ENCODE measurements at places on chromosomes 2 and 18.

- no peak for DNase-seq
These were observed 35.8 kb downstream of the SKOR2 start for GRCh38 chr18:47215554-47216138.

DNA sequence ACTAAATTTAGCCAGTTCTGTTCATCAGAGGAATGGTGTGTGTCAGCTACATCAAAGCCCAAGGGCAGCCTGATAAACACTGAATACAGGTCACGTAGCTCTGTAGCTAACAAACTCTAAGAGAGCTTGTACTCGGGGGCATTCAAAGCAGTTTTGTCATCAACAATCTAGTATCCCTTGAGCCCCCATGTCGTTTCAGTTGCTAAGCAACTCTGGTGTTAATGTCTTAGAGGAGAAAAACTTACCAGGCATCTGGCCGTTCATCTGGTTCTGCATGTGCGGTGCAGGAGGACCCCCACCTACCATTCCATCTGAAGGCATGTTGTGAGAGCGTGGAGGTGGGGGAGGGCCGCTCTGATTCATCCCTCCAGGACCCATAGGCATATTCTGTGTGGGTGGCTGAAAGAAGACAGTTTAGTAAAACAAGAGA, 33.1 kb downstream of the SS18 start:
- no peak for DNase-seq

DNA sequence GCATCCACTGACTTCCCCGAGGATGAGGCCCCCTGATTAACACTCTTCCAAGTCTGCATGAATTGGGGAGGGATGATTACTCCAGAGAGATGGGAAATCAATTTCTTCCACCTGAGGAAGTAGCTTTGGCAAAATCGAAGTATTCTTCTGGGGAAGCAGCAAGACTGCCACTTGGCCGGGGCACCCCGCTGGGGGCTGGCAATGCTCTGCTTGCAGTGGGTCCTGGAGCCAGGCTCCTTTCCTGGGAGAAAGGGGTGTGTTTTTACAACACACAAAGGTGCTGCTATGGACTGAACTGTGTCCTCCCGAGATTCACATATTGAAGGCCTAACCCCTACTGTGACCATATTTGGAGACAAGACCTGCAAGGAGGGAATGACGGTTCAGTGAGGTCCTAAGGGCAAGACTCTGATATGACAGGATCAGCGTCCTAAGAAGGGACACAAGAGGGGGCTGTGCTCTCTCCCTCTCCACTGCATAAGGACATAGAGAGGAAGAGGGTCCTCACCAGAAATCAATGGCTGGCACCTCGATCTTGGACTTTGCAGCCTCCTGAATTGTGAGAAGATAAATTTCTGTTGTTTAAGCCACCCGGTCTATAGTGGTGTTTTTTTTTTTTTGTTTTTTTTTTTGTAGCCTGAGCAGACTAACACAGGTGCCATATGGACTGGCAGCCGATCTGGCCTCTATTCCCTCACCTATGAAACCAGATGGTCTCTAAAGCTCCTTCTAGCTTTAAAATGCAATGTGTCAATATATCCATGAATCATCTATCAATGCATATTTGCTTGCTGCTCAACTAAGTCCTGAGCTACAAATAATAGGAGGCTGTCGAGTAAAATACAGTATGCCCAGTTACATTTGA, 3.6 kb upstream of the SMARCAL1 start:
- no peak for DNase-seq

DNA sequence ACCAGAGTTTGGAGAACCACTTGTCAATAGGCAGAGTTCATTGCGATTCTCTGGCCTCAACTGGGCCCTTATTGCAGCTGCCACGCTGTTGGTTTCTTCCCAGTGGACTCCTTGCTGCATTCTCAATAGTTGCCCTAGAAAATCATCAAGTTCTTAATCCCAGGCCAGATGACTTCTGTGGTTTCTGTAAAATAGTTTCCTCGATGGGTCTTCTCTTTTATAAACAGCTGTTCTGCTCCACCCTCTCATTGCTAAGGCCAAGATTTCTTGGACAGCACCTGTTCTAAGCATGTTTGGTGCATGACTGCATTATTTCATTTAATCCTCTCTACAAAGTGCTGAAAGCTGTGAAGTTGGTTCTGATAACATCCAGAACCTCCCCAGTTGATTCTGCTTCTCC, 131.0 kb downstream of the BCL2L11 start:
- no peak for DNase-seq

DNA sequence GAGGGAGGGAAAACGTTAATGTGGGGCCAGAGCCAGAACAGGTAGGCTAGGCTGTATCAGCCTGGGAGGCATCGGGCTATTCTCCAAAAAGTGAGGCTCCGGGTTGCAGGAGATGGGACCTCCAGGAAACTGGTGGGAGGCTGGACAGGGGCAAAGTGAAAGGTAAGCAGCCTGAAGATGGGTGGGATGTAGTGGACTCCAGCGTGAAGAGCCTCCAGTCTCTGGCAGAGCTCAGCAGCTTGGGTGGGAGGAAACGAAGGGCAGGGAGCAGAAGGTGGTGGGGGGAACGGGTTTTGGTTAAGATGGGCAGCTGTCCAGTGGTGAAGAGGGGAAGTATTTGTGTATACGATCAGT, 3.1 kb upstream of the EMX1 start:
- DNase-seq: no peak

- no peak for DNase-seq
These were observed 96.3 kb downstream of the UPP2 start for GRCh38 chr2:158197940-158198339.

DNA sequence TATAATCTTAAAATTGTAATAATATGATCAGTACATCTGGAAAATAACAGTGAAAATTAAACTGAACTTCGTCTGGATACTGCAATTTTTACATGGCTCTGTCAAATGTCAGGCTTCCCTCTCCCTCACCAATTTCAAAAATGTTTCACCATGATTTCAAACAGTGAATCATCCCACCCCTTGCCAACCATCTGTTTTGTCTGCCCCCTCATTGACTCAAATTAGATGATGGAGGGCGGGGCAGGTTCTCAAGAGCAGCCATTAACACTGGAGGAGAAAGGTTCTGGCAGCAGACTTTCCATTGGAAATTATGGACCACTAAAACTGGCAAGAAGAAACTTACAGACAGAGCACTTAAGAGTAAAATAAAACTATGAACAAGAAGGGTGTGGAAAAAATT, 1195.7 kb upstream of the ZEB2 start:
- DNase-seq: no peak

DNA sequence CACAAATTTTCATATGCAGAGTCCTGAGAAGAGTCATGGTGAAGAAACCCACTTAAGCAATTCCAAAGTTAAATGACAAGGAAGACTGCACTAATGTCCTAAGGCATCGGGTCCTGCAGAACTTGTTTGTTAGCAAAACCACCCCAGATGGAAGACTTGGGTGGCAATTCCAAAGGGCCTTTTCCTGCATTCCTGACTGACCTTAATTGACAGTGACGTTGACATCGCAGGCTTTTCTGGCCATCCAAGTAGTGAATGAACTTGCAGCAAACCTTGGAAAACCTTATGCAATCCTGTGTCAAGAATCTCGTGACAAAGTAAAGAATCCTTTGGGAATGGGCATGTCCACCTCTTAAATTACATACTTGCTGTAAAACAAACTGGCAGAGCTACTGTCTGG, 112.5 kb upstream of the SH3BP4 start:
- DNase-seq: no peak
